KBM-7 (cell line): ENCODE measurements at places on chromosomes 7 and 10.
A peak's percentile ranks its signal among the peaks of the same experiment; 100 is the strongest.

DNA sequence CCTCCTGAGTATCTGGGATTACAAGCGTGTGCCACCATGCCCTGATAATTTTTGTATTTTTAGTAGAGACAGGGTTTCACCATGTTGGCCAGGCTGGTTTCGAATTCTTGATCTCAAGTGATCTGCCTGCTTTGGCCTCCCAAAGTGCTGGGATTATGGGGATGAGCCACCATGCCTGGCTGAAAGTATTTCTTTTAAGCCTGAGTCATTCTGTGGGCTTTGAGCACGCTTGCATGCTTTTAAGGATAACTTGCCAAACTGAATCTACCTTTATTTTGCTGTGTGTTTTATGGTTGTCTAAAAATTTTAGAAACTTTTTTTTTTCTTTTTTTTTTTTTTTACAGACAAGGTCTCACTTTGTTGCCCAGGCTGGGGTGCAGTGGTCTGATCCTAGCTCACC lies 33.2 kb downstream of the CNNM2 start:
- DNase-seq: no peak

DNA sequence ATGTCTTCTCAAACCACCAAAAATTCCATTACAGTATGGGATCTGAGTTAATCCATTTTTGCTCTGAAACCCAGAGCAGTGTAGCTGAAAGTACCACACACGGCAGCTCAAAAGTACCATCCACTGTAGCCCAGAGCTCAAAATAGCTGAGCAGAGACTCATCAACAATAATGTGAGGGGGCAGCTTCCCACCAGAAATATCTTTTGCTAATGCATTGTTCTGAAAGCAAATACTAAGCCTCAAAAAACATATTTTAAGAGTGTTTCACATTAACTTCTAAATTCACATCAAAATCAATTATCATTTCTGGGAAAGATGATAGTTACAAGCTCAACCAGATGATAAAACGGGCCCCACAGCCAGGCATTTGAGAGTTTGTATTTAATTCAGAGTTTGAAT lies 73.7 kb downstream of the ABLIM1 start:
- DNase-seq: no peak

DNA sequence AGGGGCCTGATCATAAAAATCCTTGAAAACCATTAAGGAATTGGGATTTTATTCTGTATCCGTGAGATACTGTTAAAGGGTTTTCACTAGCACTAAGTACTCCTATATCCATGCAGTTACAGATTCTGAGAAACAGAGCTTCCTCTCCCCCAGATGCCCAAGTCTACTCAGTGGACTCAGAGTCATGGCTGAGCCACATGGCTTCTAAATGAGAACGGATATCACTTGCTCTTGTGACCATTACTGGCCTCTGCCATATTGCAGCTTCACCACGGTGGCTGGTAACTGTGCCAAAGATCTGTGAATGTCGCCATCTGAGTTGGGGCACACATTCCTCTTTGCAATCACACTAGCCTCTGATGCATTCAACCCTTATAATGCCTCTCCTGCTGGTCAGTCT lies 42.0 kb upstream of the PALS2 start:
- no peak for DNase-seq

DNA sequence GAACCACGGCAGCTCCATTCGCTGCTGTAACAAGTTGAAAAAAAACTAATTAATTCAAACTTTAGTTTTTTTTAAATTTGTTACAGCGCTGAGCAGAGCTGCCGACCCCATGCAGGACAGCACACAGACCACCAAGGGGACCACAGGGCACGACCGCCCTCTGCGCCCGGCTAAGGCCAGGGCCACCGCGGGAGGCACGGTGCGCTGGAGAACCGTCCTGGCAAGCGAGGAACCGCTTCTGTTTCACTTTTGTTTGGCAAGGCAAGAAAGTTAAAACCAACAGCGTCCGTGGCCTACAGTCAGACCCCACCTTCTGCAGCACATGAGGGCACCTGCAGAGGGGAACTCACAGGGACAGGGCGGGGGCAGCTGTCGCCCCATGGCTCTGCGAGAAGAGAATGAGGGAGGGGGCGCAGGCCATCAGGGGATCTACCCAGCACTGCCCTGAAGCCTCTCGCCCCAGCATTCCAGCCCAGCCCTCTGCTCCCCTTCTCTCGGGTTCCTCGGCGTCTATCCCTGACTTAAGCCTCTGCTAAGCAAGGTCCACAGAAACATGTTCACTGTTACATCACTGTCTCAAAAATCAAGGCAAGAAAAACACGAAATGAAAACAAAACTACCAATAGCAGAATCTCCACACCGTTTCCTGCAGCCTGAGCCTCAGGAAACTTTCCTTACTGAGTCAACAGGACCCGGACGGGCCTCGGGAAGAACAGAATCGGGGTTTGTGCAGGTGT lies 204.4 kb downstream of the DIP2C start:
- no peak for DNase-seq

GRCh38 chr10:97939446-97939990 lies 89.9 kb downstream of the GOLGA7B start:
- DNase-seq: no peak

GRCh38 chr7:22651534-22652243 lies 75.3 kb upstream of the IL6 start:
- DNase-seq: no peak

GRCh38 chr7:114218283-114218682 lies 196.3 kb upstream of the FOXP2 start:
- no peak for DNase-seq

- DNase-seq: no peak
These were observed 298.3 kb downstream of the CNTNAP2 start for GRCh38 chr7:146414937-146415336.

DNA sequence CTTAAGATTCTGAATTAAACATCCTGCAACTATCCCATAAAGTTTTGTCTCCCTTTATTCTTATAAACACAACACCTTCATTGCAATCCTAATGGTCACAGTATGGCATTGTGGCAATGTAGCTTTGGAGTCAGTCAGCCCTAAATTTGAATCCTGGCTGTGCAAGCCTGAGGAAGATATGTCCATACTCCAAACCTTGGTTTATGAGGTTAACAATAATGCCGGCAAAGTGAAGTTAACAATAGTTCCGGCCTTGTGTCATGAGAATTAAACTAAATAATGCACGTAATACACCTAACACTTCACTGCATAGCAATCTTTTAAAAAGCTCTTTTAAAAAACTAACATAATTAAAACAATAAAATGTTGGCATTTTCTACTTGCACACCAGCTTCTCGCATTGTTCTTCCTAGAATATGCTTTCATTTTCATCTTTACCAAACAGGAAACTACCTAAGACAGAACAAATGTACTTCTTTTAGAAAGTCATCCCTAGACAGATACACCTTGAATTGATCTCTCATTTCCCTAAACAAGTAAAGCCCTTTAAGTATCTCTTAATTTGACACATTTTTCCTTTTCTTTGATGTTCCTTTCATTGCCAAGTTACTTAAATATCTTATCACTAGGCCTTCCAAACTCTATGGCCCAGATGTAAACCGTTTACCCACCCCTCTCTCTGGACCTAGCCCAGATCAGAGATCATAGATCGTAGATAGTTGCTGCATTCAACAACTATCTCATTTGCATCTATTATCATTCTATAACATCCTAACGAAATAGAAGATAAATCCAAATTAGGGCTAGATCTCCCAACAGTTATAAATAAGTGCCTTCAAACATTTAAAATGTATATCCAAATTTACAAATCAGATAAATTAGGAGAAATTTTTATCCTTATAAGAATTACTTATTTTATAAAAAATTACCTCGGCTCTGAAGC lies 66.7 kb downstream of the CREB3L2 start:
- peak; percentile 31 for DNase-seq

GRCh38 chr7:4115442-4115841 lies 566.7 kb upstream of the FOXK1 start:
- no peak for DNase-seq

- DNase-seq: no peak
These were observed 351.1 kb upstream of the ETV1 start for GRCh38 chr7:14340393-14341074.

GRCh38 chr10:4099202-4099601 lies 314.2 kb upstream of the KLF6 start:
- DNase-seq: no peak

- DNase-seq: no peak
These were observed 57.7 kb downstream of the SLC16A9 start for GRCh38 chr10:59651902-59652301.

DNA sequence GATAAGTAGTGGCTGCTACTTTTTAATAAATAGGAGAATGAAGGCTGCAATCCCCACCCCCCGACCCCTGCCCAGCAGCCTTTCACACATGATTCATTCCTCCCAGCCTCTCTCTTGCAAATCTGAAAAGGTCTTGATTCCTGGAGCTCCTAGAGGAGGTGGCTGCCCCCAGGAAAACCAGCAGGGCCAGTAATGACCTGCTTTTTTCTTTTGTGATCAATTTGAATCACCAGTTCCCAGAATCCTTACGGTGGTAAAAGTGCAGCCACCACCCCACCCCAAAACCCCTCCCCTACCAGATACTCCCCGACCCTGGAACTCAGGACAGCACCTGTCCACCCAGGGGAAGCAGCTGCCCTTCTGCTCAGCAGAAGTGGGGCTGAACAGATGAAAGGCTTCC lies 108.9 kb downstream of the C10orf105 start:
- no peak for DNase-seq

DNA sequence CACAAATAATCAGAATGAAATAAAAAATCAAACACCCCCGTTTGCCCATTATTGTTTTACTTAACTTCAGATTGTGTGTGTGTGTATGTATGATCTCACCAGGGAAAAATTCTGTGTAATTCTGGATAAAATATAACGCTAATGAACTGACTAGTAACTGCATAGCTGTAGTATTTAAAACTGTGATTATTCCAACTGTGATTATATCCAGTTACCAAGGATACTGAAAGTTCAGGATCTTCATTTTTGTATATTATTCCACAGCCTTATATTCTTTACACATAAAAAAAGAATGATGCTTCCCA lies 2.9 kb downstream of the TWIST1 start:
- no peak for DNase-seq

GRCh38 chr7:25823571-25823970 lies 328.4 kb upstream of the NFE2L3 start:
- DNase-seq: no peak

- no peak for DNase-seq
These were observed 324.5 kb downstream of the GFRA1 start for GRCh38 chr10:115948465-115948864.

GRCh38 chr10:131088619-131089018 lies 222.9 kb downstream of the TCERG1L start:
- no peak for DNase-seq

- DNase-seq: no peak
These were observed 49.2 kb downstream of the IQUB start for GRCh38 chr7:123485187-123485586.

- peak; percentile 99 for DNase-seq
These were observed at the start of the genes CDNF, HSPA14 and MSANTD7 for GRCh38 chr10:14837757-14838581. Gene CDNF (minus strand): TSS chr10:14838037. CDS start chr10:14837946, 91 bp downstream. Gene HSPA14 (plus strand): TSS chr10:14838306. CDS start chr10:14838403, 97 bp downstream. Gene MSANTD7 (plus strand): TSS chr10:14838306. CDS start chr10:14842285, 3,979 bp downstream.

- DNase-seq: no peak
These were observed 31.3 kb downstream of the PIP4K2A start for GRCh38 chr10:22683140-22683389.

- no peak for DNase-seq
These were observed 1.3 kb downstream of the COL1A2 start for GRCh38 chr7:94396037-94396431.

DNA sequence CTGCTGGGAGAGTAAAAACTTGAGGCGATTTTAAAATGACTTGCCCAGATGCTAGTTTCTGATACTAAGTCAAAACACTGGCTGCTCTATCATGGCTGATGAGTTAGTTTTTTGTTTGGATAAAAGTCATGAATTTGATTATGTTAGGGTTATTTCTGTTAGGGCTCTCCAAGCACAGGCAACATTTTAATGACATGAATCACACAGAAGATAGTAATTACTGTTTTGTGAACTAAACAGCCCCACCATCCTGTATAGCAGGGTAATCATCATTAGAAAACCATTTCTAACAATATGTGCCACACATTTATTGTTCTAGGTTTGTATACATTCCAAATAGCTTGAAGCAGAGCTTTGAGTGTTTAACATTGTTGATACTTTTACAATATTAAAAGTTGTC lies 750.3 kb downstream of the ANKRD7 start:
- DNase-seq: no peak

- no peak for DNase-seq
These were observed 1.9 kb upstream of the ITPRIP start for GRCh38 chr10:104340111-104340526.

GRCh38 chr10:112986544-112987190 lies 36.6 kb downstream of the TCF7L2 start:
- peak; percentile 20 for DNase-seq

- no peak for DNase-seq
These were observed 130.7 kb downstream of the REEP3 start for GRCh38 chr10:63651864-63652263.

GRCh38 chr10:132637477-132638129 lies 100.0 kb downstream of the INPP5A start:
- DNase-seq: peak; percentile 83

- DNase-seq: no peak
These were observed 21.7 kb upstream of the PFKP start for GRCh38 chr10:3045471-3046209.

DNA sequence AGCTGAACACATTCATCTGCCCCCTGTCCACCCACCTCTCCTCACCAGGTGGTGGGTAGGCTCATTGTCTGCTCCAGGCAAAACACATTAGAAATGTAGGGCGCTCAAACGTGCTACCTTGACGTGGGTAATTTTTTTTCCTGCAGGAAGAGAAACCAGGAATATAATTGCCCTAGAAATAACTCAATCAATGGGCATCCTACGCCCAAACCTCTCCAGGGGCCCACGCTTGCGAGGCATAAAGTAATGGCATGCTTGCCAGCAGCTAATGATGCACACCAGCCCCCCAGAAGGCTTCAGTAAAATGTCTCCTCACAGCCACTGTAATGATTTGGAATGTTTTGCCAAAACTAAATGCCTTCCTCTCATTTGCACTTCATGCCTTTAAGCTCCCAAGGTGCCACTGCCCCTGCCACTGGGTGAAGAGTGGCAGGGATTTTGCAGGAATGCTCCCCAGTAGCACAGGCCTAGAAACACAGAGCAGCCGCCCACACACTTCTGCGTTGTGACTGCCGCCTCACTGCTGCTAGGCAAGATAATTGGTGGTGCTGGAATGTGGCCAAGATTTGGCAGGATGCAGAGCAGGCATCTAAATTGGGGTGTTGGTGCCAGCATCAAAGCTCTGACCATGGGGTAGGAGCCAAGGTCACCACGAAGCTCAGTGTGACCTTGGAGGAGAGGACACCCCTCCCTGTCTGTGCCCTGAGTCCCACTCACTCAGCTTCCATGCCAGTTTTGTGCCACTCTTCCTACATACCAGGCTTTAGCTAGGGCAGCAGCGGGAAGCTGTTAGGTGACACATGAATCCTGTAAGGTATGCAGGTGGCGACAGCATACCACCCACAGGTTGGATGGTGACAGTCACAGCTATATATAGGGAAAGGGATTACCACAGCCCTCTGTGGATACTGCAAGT lies 48.7 kb upstream of the PPP1R3C start:
- no peak for DNase-seq
